ENCODE measurements at places on chromosomes 11 and 22. TPM values are rescaled to one million over a fixed set of nuclear protein-coding genes. Genes with fewer than 3 reads are reported as not detected.

GRCh38 chr22:19904935-19905334, 36.6 kb upstream of the COMT start:
- no peaks in the 10 kb centered on the region for H3K4me1 ChIP-seq
- no peak overlapping the region for H3K27ac ChIP-seq
- DNase-seq: no peak
- H3K27me3 ChIP-seq: no peaks in the 10 kb centered on the region
- no peak overlapping the region for H3K4me3 ChIP-seq

DNA sequence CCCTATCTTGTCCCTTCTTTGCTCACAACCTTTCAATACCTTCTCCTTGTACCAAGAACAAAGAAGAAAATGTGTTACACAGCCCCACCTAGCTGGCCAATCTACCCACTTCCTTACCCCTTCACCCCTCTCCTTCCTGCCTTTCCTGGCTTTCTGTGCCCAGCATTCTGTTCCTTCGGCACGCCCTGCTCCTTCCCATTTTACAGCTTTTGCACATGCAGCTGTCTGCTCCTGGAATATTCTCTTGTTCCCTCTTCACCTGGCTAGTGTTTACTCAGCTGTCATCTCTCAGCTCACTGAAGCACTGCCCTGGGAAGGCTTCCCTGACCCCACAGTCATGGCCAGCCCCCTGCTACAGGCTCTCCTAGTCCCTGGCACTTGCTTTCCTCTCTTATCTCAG, 30.7 kb downstream of the SERPINH1 start:
- H3K27ac ChIP-seq: no peak overlapping the region
- H3K4me1 ChIP-seq: peaks cover 12% of the 10 kb centered on the region
- DNase-seq: no peak
- no peaks in the 10 kb centered on the region for H3K36me3 ChIP-seq
- H3K27me3 ChIP-seq: peaks cover 8% of the 10 kb centered on the region

DNA sequence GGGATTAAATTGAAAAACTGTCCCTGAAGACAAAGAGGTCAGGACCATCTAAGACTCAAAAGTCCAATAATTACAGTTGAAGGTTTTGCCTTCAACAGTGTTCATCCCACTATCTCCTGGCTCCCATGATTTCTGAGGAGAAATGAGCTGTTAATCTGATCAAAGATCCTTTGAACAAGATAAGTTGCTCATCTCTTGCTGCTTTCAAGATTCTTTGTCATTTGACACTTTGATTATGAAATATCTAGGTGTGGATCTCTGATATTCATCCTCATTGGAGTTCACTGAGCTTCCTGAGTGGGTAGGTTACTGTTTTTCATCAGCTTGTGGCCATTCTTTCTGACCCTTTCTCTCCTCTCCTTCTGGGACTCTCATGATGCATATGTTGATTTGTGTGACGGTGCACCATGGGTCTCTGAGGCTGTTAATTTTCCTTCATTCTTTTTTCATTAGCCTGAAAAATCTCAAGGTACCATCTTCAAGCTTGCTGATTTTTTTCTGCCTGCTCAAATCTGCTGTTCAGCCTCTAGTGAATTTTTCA, 20.9 kb downstream of the PC start:
- H3K4me1 ChIP-seq: no peaks in the 10 kb centered on the region
- no peaks in the 10 kb centered on the region for H3K36me3 ChIP-seq
- H3K4me3 ChIP-seq: no peak overlapping the region

GRCh38 chr11:112366777-112367176, 106.1 kb upstream of the PLET1 start:
- H3K27ac ChIP-seq: no peak overlapping the region
- no peak overlapping the region for H3K4me3 ChIP-seq

DNA sequence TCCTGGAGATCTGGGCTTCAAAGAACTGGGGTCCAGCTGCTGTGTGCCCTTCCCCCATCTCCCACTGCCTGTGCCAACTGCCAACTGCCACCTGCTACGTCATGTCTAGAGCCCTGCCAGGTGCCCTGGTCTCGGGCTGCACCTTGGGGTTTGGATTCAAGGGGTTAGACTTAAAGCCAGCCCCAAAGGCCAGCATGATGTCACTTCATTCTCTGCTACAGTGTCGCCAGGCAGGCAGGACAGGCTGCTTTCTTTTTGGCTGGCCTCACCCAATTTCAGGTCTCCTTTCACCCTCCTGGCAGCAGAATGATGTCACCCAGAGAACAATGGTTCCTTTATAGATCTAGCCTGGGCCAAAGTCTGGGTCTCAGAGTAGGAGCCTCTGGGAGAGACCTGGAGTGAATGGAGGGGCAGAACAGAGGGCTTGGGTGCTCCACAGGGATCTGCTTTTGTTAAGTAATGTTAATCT, 79.5 kb upstream of the CRYBB3 start:
- H3K36me3 ChIP-seq: peaks cover 2% of the 10 kb centered on the region
- H3K4me3 ChIP-seq: no peak overlapping the region
- DNase-seq: no peak
- H3K4me1 ChIP-seq: no peaks in the 10 kb centered on the region
- H3K27ac ChIP-seq: no peak overlapping the region

DNA sequence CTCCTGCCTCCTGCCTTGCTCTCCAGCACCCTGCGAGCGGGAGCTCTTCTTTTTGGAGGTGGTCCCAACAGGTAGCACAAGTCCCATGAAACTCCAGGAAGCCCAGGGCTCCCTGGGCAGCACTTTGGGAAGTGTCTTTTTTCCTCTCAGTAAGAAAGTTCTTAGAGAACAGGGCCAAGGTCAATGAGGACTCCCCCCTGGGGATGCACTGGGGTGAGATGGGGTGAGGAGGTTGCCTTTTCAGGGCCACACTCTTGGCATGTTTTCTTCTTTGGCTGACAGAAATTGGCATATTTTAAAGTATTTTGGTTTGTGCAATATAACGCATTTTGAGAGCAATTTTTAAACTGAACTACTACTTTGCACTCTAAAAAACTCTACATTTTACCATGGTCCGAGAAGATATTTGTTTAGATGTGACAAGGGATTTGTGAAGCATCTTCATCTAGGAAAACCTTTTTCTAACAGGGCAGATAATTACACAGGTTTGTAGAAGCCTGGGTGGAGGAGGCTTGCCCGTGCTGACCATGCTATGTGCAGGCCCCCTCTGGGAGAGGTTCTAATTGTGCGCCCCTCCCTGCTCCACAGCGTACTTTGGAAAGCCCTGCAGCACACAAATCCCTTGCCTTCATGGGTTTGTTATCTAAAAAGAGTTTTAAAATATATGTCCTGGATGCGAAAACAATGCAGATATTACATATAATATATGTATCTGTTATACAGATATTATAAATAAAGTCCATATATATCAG, 140.4 kb downstream of the WNT7B start:
- DNase-seq: no peak
- H3K4me3 ChIP-seq: no peak overlapping the region
- peaks cover 8% of the 10 kb centered on the region for H3K4me1 ChIP-seq

GRCh38 chr11:95605271-95605940, 184.2 kb downstream of the FAM76B start:
- no peak for DNase-seq
- peaks cover 11% of the 10 kb centered on the region for H3K4me1 ChIP-seq
- H3K4me3 ChIP-seq: no peak overlapping the region
- H3K27ac ChIP-seq: no peak overlapping the region
- H3K27me3 ChIP-seq: no peaks in the 10 kb centered on the region

- H3K4me1 ChIP-seq: peaks cover 23% of the 10 kb centered on the region
- DNase-seq: no peak
- peak overlapping the region; percentile 99 for H3K4me3 ChIP-seq
- peaks cover 17% of the 10 kb centered on the region for H3K36me3 ChIP-seq
- peaks cover 17% of the 10 kb centered on the region for H3K27me3 ChIP-seq
These were observed 352 bp downstream of the C22orf23 start for GRCh38 chr22:37953062-37953436.

GRCh38 chr22:50226063-50226874, 18.6 kb downstream of the TUBGCP6 start:
- H3K36me3 ChIP-seq: peaks cover 30% of the 10 kb centered on the region
- H3K4me3 ChIP-seq: no peak overlapping the region
- no peaks in the 10 kb centered on the region for H3K4me1 ChIP-seq
- H3K27ac ChIP-seq: no peak overlapping the region

DNA sequence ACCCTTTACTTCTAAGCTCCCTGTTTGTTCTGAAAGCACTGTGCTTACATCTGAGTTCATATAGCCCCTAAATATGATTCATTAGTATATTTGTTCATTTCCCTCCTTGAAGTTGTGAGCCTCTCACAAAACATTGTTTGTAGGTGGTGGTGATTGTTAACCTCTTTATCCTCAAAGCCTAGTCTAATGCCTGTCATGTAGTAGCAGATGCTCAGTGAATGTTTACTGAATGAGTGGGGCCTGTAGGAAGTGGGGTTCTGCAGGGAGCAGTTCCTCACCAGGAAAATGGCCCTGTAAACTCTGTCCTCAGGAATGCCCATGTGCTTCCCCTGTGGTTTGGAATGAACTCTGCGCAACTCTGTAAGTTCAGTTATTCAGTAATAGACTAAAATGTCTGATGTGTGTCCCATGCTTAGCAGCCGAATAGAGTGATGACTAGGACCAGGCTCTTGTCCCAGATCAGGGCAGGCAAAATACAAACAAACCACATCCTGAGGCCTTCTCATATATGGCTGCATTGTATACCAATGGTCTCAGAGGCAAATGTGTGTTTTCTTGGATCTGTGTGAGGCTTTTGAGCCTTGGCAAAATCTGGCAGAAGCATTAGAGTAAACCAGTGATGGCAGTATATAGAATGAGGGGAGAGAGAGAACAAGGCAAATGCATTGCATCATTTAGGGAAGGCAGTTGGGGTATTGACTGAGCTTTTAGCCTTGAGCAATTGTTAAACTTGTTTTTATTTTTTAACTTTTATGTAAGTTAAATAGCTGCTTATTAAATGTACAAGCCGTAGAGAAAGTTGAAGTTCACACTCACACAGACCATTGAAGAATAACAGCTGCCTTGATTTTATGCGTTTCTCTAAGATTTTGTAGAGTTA, 91.4 kb upstream of the BIRC3 start:
- no peak overlapping the region for H3K4me3 ChIP-seq
- DNase-seq: no peak
- H3K27ac ChIP-seq: no peak overlapping the region
- peaks cover 5% of the 10 kb centered on the region for H3K27me3 ChIP-seq
- H3K4me1 ChIP-seq: no peaks in the 10 kb centered on the region
- H3K36me3 ChIP-seq: no peaks in the 10 kb centered on the region

DNA sequence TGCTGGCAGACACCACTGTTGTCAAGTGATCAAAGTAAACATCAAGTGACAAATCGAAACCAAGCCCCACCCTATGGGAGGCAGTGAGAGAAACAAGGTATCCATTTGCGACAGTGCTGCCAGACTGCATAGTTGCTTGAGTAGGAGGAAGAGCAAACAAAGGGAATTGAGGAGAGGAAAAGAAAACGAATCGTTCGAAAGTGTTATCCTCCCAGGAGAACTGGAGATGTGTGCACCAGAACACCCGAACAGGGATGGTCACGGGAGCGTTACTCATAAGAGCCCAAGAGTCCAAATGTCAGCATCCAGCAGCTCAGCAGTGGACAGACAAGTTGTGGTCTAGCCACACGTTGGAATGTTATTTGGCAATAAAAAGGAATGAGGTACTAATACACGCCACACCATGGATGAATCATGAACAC, 58.4 kb upstream of the NUP50 start:
- H3K27ac ChIP-seq: no peak overlapping the region
- no peaks in the 10 kb centered on the region for H3K4me1 ChIP-seq
- H3K27me3 ChIP-seq: peaks cover 6% of the 10 kb centered on the region
- H3K4me3 ChIP-seq: no peak overlapping the region

DNA sequence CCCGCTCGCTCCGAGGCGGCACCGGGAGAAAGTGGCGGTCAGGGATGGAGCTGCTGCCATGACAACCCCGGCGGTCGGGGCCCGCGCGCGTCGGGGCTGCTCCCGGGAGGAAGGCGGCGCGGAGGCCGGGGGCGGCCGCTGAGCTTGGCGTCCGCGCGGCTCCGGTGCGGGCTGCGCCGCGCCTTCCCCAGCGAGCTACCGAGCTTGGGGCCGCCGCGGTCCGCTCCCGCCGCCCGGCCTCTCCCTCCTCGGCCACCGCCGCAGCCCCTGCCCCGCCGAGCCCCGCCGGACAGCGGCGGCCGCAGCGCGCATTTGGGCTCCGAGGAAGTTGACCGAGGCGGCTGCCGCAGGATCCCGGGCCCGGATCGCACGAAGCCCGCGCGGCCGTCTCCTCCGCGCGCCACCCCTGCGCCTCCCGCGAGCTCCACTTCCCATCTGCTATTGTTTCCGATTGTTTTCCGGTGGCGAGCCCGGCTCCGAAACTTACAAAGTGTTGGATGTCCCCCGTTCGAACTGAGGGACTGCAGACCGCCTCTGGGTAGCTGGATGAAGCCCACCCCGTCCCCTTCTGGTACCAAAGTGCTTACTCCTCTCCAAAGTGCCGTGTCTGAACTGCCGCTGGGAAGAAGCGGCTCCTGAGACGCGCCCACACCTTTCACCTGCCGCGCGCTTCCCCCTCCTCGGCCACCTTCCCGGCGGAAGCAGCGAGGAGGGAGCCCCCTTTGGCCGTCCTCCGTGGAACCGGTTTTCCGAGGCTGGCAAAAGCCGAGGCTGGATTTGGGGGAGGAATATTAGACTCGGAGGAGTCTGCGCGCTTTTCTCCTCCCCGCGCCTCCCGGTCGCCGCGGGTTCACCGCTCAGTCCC, 540.3 kb downstream of the NTM start:
- DNase-seq: no peak
- H3K27ac ChIP-seq: no peak overlapping the region
- H3K4me3 ChIP-seq: peak overlapping the region; percentile 16
- peaks cover 2% of the 10 kb centered on the region for H3K36me3 ChIP-seq
- H3K4me1 ChIP-seq: peaks cover 9% of the 10 kb centered on the region
- peaks cover 34% of the 10 kb centered on the region for H3K27me3 ChIP-seq

- H3K27me3 ChIP-seq: peaks cover 22% of the 10 kb centered on the region
- H3K36me3 ChIP-seq: no peaks in the 10 kb centered on the region
- peaks cover 15% of the 10 kb centered on the region for H3K4me1 ChIP-seq
- H3K4me3 ChIP-seq: no peak overlapping the region
These were observed 38.2 kb upstream of the LYVE1 start for GRCh38 chr11:10606536-10607208.

GRCh38 chr11:75471176-75471973, 38.4 kb upstream of the KLHL35 start:
- H3K27ac ChIP-seq: no peak overlapping the region
- peaks cover 27% of the 10 kb centered on the region for H3K4me1 ChIP-seq
- H3K27me3 ChIP-seq: no peaks in the 10 kb centered on the region

TSPAN18 gene
- total RNA-seq: 8.7 TPM

SERPIND1 gene
- not detected for total RNA-seq

SOX6 gene
- total RNA-seq: not detected

MMP27 gene
- not detected for total RNA-seq

WNT11 gene
- 0.83 TPM for total RNA-seq
